ENCODE measurements at places on chromosomes 2 and 18.

DNA sequence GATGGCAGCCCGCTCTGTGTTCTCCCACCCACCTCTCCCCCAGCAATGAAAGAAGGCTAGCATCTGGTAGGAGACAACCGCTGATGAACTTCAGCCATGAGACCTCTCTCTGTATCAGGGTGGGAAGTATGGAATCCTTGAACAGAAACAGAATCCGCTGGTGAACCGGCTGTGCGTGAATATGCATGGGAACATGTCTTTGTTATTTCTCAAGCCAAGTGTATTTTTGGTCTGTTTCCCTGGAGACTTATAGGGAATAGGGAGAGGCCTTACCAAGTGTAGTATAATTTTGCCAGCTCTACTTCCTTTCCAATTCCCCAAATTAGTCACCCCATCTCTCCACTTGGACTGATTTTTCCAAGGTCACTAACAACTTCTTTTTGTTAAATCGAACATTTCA, 30.1 kb downstream of the WNT10A start:
- no peak for DNase-seq

DNA sequence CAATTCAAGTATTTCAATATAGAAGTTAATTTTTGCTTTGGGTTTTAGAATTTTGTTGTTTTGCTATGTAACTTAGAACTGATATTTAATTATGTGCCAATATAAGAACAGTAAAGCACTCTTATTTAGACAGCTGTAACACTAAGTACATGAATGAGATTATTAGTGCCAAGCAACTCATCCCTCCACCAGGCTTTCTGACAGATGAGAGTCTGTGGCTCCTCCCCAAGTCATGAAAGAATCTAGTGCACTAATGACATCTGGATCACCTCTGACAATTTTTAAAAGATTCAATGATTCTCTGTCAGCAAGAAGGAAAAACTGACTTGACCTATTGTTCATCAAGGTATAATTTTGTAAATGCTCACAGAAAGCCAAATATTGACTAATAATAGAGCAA, 67.8 kb downstream of the TMEFF2 start:
- DNase-seq, result no peak

- no peak for DNase-seq
Observed at GRCh38 chr2:56170504-56170903, 13.3 kb upstream of the CCDC85A start.

DNA sequence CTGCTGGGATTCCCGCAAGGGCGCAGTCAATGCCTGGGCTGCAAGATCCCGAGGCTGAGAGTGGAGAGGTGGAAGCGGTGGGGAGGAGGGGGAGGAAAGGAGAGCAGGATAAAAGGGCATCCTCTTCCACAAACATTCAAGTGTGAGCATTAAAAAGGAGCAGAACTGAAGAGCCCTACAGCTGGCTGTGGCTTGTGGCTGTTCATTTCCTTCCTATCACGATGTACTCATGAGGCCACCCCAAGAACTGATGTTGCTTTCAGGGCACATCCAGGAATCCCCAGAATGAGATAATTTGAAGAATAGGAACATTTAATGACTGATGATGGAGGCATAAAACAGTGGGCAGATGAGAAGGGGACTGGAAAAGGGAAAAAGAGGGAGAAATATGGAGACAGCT, 230.8 kb upstream of the SMIM21 start:
- DNase-seq, result no peak

DNA sequence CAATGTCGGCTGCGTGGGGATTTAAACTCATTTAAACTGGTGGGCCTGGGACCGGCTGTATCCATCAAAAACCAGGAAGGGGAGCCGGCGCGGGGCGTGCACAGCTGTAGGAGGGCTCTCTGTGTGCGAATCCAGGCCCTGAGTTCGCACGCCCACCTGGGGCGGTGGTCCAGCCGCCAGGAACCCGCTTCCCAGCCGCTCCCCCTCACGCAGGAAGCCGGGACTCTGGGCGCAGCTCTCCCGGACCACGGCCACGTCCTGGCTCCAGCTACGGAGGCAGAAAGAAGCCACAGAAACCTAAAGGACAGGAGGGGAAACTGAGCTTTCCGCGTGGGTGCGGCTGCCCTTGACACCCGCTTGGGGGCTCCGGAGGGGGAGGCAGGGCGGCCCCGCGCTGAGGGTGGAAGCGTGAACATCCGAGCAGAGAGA, 80.6 kb downstream of the GFPT1 start:
- DNase-seq, result no peak

- DNase-seq, result no peak
Observed at GRCh38 chr2:241011751-241012510, 13.5 kb downstream of the SNED1 start.

DNA sequence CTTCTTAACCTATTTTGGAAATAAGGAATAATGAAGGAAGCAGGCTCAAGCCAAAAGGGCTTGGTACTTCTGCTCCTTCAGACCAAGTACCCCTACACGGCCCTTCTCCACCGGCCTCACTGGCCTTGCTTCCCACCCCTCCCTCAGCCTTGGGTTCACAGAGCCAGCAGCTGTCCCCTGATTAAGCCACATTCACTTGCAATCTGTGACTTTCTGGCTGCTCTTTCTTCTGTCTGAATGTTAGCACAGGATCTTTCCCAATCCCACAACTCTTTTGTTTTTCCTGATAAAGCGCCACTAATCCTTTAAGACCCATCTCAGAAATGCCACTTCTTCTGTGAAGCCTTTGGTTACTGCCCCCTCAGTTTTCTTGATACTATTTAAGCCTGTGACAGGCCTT, 52.4 kb downstream of the REEP1 start:
- DNase-seq, result no peak

DNA sequence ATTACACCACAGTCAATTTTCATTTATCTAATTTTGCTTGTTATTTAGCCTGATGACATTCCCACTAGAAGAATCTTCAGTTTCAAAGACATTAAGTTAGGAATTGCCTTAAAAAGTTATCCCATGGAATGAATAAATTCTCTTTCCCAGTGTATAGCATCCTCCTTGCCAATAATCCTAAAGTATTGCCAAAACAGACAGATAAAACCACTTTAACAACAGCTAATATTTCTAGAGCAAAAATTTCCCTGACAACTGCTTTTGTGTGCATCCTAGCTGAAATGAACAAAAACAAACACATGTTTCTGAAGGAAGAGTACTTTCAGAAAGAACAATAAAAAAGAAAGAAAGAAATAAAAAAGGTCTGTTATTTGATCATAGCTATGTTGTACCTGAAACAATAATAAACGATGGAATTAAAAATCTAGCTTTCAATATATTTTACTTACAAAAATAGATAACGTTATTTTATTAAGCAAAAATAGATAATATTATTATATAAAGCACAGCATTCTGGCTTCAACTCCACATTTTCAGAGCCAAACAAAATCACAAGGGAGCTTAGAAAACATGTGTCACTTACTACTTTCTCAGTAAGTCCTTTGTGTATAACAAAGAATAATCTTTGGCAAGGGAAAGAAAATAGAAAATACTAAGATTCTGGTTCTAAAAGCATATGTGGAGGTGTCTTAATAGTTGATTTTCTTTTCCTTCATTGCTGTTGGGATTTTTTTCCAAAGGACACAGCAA, 939.0 kb upstream of the CRIM1 start:
- no peak for DNase-seq

DNA sequence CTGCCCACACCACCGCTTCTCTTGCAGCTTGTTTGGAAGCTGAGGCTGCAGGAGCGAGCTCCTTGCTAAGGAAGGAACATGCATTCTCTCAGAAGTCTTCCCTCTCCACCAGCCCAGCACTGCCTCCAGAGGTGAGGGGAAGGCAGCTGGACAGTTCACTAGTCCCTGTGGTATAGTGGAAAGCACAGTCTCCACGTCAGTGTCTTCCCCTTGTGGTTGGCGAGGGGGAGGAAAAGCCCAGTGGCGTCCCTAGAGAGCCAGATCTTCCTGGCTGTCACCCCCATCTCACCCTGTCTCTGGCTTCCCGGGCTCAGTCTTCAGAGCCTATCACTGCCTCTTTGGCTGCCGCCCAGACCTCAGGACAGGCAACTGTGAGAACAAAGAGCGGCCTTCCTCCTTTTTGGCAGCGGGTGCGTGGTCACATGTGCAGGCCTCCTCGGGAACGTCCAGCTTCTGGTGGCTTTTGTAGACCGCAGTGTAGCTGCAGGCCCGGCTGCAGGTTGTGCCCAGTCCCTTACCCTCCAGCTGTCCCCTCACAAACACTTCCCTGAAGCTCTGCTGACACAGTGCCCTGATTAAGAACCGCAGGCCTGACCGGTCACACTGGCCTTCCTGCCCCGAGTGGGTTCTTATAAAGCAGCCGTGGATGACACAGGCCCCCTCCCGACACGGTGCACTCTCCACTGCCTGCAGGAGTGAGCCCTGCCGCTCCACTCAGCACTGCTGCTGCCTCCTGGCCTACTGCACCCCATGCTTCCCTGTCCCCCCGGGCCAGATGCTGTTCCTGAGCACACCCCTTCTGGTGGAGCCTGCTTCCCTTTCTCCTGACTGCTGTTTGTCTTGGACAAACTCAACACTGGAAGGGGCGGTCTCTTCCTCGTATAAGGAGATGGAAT, 90.9 kb downstream of the RNF144A start:
- peak; percentile 85 for DNase-seq

DNA sequence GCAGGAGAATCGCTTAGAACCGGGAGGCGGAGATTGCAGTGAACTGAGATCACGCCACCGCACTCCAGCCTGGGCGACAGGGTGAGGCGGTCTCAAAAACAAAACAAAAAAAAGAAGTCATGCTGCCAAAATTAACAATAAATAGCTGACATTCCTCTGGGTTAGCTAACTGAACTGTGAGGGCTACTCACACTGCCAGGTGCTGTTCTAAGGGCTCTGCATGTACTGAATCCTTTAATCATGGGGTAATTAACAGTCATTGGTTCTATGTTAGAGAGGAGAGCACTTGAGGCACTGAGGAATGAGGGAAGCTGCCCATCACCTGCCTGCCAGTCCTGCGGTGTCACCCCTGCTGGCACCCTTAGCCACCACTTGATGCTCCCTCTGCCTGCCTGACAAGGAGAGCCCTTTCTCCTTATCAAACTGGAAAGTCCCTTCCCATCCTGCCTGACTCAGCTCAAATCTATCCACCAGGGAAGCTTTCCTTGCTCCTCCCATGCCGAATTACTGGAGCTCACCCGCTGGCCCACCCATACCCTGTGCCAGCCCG, 73.0 kb upstream of the RIOK3 start:
- DNase-seq, result no peak

- peak; percentile 80 for DNase-seq
Observed at GRCh38 chr2:46072101-46072820, 224.9 kb upstream of the EPAS1 start.

DNA sequence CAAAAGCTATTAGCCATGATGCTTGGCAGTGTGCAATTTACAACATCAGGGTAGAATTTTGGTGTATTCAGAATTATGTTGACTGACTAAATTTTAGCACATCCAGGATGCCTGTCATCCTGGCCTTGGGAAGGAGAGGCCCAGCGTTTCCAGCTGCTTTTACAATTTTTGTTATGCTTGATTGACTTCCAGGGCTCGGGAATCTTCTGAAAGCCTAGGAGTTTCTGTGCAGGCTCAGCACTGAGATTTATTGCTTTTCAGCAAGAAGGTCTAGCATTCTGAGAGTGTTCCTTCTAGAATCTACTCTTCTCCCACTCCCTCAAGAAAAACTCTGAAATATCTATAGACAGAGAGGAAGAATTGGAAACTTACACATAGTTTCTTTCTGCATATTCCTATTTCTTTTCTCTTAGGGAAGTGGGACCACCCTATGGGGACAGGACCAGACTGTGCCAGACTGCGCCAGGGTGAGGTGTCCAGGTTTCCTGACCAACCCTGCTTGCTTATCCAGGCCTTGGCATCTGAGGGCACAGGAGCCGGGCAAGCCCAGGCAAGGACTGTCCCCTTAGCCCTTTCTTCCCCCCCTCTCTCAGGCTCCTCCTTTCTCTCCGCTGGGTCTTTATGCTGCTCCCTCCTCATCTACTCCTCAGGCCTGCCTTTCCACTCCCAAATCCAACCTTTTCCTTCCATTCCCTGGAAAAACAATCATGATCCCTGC, 26.9 kb downstream of the MAIP1 start:
- DNase-seq, result peak; percentile 47

DNA sequence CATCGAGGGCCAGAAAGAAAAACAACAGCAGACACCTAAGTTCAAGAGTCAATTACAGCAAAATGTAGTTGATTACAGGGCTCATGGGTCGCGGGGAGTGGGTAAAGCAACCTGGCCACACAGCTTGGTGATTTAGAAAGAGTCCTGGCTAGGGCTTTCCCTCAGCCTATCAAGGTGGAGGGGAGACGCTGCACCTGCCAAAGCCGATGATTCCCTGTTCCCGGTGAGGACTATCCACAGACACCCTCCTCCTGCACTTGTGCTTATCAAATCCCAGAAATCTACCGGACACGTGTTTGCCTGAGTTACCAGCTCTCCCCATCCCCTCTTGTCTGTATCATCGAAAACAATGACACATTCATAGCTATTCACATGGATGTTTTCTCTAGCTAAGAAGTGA, 7.0 kb upstream of the SOX11 start:
- DNase-seq, result no peak

DNA sequence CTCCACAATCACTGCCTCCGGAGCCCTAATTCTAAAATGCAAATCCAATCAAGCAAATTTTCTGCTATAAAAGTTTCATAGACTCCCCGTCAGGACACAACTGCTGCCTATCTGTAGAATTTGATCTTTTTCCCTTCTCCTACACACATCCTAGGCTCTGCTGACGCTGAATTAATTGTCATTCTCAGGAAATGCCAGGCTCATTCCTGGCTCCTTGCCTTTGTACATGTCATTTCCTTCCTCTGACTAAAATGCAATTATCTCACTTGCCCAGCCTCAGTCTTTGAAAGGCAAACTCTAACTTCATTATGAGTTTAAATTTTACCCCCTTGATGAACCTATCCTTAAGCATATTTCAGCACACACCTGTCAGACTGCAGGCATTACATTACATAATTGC, 844.9 kb upstream of the CRIM1 start:
- DNase-seq, result no peak

DNA sequence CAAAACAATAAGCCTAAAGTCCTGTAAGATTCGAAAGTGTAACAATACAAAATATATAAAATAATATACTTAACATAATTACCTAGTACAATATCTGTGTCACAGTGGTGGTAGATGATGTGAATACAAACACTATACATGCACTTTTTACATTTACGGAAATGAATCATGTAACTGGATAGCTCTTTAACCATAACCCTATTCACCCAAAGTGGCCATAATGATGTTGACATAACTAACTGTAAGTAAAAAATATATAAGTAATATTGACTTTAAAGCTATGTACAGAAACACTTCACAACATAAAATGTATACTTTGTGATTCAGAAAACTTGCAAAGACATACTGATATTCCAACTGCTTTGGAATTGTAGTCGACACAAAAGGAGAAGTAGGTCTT, 616.9 kb upstream of the SLC8A1 start:
- no peak for DNase-seq

DNA sequence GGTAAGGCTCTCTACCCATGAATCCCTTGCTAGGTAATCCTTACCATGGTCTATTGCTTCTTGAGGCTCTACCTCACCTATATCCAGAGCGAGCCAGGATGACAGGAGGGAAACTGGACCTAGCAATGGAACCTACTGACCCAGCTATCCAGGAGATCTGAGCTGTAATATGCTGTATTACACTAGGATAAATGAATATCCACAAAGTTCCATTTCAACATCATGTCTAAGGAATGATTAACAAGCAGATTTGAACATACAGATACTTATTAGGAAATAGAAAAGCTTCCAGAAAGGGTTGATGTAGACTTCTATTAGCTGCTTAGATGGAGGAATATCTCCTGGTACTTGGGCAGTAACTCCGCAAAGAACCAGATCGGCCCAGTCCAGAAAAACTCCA, 110.1 kb downstream of the BAZ2B start:
- DNase-seq, result no peak

GRCh38 chr2:199589306-199589705, 131.6 kb upstream of the SATB2 start:
- DNase-seq, result peak; percentile 32

Measured in fibroblast of upper back skin (primary cell).